ENCODE measurements at places on chromosomes 3 and 15.

- DNase-seq, result no peak
Observed at GRCh38 chr3:124887932-124888298, 750 bp upstream of the ITGB5 start.

DNA sequence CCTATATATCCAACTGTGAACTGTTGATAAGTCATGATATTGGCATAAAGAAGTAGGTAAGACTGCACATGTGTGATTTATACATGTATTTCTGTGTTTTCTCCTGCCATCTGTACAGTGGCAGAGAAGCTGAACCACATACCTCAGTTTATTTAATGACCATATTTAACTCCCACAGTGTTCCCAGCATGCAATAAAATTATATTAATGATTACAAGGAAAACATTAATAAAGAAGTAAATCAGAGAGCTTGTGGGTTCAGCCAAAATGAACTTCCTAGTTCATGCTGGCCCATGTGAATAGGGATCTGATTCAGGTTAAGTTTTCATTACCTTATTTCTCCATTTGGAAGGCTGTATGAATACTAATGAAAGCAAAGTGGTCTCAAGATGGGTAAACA lies 439.2 kb downstream of the CNTN6 start:
- DNase-seq, result no peak

GRCh38 chr3:42095540-42095939 lies 4.4 kb downstream of the TRAK1 start:
- no peak for DNase-seq

GRCh38 chr3:43583481-43583880 lies 38.3 kb downstream of the ANO10 start:
- peak; percentile 8 for DNase-seq

GRCh38 chr15:39125904-39126303 lies 455.0 kb upstream of the THBS1 start:
- DNase-seq, result peak; percentile 38

- no peak for DNase-seq
Observed at GRCh38 chr3:16447135-16447534, 66.4 kb downstream of the RFTN1 start.

DNA sequence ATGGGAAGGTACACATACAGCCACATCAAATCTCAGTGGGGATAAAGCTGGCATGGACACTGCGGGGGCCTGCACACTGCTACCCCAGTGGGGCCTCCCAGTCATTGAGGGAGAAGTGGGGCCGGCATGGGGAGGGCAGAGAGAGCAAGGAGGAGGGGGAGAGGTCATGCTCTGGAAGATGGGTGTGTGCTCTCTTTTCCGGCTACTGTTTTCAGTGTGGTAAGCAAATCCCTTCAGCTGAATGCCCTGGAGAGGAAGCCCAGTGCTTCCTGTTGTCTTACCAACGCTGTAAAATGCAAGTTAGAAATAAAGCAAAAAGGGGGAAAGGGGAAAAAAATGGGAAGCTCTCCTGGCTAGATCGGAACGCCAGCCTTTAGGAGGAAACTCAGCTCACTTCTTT lies 30.8 kb downstream of the NRROS start:
- no peak for DNase-seq

All from stimulated activated CD4-positive, alpha-beta T cell treated with anti-CD3 and anti-CD28 coated beads, Interleukin-15, amount 100 ng/mL, for 24 hours (primary cell).